ENCODE measurements at places on chromosomes 3 and 15.

- DNase-seq, result no peak
Observed at GRCh38 chr3:186534113-186534669, 10.0 kb downstream of the CRYGS start.

- peak; percentile 34 for DNase-seq
Observed at GRCh38 chr15:92809880-92810361, 90.2 kb upstream of the CHD2 start.

- no peak for DNase-seq
Observed at GRCh38 chr3:58222161-58222724, 11.5 kb upstream of the DNASE1L3 start.

GRCh38 chr3:167084545-167084944, 295.6 kb downstream of the ZBBX start:
- DNase-seq, result no peak

GRCh38 chr15:65115542-65115941, 542 bp upstream of the UBAP1L start:
- DNase-seq, result no peak

- DNase-seq, result no peak
Observed at GRCh38 chr15:48459571-48460442, 128.6 kb downstream of the DUT start.

- no peak for DNase-seq
Observed at GRCh38 chr15:29676961-29677402, 145.3 kb downstream of the TJP1 start.

GRCh38 chr3:136535906-136536305, 216.3 kb downstream of the STAG1 start:
- DNase-seq, result no peak

DNA sequence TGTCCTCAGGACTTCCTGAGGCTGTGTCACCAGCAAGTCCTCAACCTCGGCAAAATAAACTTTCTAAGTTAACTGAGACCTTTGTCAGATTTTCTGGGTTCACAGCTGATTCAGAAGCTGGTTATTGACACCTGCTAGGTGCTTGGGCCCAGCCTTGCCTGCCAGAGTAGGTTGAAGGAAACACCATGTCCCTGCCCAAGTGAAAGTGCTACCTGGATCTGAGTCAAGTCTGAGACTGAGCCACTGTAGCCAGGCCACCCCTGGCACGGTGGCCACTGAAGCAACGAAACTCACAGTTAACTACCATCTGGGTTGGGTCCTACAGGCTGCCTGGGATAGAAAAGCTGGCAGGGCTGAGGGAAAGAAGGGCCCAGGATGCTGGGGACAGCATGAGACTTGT, 8.2 kb downstream of the HYAL2 start:
- DNase-seq, result no peak

GRCh38 chr3:22245811-22246583, 495.0 kb upstream of the ZNF385D start:
- no peak for DNase-seq

GRCh38 chr3:186152889-186153292, 44.0 kb upstream of the ETV5 start:
- DNase-seq, result no peak

- DNase-seq, result no peak
Observed at GRCh38 chr15:70023769-70024491, 73.8 kb downstream of the TLE3 start.

GRCh38 chr15:44706401-44706800, 4.7 kb downstream of the PATL2 start:
- DNase-seq, result no peak

All from endothelial cell (in vitro differentiated cells).